Skin of body (tissue), 3 donors: ENCODE measurements at places on chromosomes 12 and 14.
A peak's percentile ranks its signal among the peaks of the same experiment; 100 is the strongest.

- no peak for DNase-seq
These were observed 13.6 kb upstream of the GSG1 start for GRCh38 chr12:13117029-13117428.

- DNase-seq = no peak
These were observed 2.6 kb upstream of the PRKD1 start for GRCh38 chr14:29930283-29930682.

GRCh38 chr14:85596562-85596961 is 66.6 kb downstream of the FLRT2 start:
- DNase-seq = no peak

DNA sequence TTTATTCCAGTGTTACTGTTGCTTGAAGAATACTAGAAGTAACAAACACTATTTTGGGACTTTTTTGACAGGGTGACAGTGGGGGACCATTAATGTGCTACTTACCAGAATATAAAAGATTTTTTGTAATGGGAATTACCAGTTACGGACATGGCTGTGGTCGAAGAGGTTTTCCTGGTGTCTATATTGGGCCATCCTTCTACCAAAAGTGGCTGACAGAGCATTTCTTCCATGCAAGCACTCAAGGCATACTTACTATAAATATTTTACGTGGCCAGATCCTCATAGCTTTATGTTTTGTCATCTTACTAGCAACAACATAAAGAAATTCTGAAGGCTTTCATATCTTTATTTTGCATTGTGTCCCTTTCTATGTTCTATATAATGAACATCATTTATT is 44.5 kb downstream of the TMPRSS12 start:
- no peak for DNase-seq

- no peak for DNase-seq
These were observed 43.4 kb upstream of the LIMA1 start for GRCh38 chr12:50326590-50327284.

- no peak for DNase-seq
These were observed 161.7 kb downstream of the BTG1 start for GRCh38 chr12:91983935-91984334.

GRCh38 chr14:22689199-22689598 is 45.0 kb upstream of the OR6J1 start:
- no peak for DNase-seq

DNA sequence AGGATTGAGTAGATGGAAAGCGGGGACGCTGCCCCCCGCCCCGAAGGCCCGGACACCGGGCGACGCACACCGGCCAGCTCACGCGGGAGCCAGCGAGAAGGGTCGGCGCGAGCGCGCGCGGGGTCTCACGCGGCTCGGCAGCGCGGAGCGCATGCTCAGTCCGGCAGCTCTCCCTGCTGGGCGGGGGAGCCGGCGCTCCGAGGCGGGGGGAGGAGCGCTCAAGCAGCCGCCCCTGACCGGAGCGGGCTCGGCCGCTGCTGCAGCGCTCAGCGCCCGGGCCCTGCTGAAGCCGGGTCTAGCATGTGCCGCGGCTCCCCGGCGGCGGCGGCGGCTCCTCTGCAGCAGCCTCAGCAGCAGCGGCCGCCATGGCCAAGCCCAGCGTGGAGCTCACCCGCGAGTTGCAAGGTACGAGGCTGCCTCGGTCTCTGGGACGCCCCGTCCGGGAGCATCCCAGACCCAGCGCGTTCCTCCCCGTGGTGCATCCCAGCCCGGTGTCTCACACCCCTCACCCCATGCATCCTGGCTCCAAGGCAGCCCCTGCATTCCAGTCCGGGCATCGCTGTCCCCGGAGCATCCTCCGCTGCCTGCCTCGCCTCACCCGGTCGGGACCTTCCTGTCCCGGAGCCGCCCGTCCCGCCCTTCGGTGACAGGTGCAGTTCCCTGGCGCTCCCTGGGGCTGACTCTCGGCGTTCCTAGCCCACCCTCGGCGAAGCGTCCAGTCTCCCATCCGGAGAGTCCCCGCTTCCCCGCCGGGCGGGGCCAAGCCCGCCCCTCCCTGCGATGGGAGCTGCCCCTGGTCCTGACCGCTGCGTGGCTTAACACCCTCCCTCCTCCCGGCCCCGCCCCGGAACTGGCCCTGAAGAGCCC is at the start of gene CARMIL3:
TSS of gene CARMIL3 (plus strand) at position 221 of the 867 bp plus-strand sequence. CDS start at position 366, 145 bp downstream.
- DNase-seq = no peak

DNA sequence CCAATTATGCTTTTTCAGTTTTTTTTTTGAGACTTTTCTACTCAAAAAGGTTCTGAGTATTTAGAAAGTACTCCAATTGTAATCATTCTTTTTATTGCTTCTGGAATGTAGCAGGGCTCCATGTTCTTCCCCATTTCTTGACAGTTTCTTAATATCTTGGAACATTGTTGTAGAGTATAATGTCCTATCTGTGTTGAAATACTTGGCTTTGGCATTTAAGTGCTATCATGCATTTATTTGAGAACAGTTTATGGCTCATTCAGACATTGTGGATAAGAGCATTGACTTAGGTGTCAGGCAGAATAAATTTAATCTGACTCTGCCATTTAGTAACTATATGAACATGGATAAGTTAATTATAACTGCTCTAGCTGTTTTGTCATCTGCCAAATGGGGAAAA is 28.3 kb downstream of the ADIPOR2 start:
- peak; percentile 36 for DNase-seq

DNA sequence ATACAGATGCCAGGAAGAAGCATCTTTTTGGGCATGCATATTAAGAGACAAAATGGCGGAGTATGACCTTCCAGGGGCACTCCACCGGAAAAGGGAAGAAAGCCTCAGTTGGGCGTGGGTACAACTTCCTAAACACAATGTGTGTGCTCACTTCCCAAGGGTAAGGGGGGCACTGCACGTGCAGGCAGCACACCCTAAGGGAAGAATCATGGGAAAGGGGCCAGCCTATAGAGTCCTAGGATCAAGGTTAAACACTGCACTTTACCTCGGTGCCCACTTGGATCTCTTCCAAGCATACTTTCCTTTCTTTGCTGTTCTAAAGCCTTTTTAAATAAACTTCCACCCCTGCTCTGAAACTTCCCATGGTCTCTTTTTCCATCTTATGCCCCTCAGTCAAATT is 14.8 kb downstream of the OR6J1 start:
- DNase-seq = no peak

DNA sequence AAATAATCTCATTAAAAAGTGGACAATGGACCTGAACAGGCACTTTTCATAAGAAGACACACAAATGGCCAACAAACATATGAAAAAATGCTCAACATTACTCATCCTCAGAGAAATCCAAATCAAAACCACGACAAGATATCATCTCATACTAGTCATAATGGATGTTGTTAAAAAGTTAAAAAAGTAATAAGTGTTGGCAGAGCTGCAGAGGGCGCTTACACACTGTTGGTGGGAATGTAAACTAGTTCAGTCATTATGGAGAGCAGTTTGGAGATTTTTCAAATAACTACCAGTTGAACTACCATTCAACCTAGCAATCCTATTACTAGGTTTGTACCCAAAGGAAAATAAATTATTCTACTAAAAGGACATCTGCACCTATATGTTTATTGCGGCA is 47.2 kb downstream of the FOXG1 start:
- DNase-seq = no peak

DNA sequence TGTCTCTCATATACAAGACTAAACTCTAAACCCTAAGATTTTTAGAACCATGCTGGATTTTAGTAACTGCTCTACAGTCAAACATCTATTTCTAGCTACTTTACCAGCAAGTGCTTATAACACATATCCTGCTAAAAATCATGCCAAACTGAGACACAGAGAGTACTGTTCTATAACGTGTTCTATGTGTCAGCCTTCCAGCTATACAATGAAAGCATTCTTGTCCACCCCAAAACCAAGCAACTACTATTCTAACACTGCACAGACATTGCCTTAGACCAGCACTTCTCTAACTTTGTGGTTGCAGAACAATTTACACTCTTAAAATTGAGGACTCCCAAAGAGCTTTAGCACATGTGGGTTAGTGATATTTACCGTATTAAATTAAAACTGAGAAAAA is 85.7 kb downstream of the SPPL3 start:
- DNase-seq = peak; percentile 15

- DNase-seq = no peak
These were observed 210.3 kb downstream of the TMTC2 start for GRCh38 chr12:82896979-82897378.

GRCh38 chr14:83473416-83474235 is 1940.0 kb upstream of the SEL1L start:
- no peak for DNase-seq

GRCh38 chr12:94831081-94831751 is 172.3 kb downstream of the NDUFA12 start:
- DNase-seq = no peak

DNA sequence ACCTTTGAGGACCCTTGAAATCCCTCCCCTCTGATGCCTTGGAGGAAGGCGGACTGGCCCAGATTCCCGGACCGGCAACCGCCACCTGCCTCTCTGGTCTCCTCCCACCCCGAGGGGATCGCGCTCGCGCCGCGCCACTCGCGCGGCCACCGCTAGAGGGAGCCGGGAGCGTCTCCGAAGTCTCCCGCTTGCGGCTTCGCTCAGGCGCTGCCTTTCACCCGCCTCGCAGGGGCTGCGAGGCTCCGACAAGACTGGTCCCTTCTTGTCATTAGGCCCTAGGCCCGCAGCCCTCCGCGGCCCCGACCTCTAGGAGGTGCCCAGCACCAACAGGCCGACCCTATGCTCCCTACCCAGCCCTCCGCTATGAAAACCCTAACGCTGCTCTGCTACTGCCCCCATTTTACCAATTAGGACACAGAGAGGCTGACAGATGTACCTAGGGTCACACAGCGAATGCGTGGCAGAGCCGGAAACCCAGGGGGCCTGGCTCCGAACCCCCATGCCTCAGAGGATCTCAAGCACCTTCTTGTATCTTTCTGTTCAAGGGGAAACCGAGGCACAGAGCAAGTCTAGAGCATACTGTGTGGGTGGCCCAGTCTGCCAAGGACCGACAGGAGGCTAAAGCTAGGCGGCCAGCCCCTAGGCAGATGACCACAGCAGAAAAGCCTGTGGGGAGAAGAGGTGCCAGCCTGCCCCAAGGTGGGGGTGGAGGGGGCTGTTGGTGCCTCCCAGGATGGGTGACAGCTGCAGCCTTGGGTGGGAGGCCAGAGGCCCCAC is 21.4 kb upstream of the VSX2 start:
- DNase-seq = peak; percentile 10

GRCh38 chr14:59331217-59331616 is 134.0 kb downstream of the GPR135 start:
- no peak for DNase-seq

DNA sequence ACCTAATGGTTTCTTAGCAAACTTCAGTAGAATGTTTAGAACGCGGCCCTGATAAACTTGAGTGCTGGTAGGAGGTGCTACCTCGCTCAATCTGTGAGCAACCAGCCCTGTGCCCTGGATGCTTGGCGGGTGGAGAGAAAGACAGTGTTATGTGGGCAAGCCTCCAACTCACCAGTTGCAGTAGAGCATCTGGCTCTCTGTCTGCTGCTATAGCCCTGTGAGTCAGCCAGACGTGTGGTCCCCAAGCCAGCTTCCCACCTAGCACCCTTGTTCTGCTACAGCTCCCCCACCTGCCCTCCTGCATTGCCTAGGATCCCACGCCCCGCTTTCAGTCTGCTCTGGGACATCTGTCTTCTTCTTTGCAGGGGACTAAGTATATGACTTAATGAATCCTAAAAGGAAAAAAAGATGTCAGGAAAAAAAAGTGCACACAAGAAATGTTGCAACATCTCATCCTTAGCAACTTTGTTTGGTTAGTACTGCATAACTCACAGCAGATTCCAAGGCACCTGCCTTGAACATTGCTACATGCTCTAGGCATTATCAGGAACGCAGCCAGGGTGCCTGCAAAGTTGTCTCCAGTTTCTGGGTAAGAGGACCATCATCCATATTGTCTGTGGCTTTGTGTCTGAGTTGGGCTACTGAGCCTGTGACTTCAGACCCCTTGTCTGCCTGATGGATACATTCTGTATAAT is 13.6 kb downstream of the SNRNP35 start:
- DNase-seq = no peak

GRCh38 chr14:54834727-54835126 is 67.9 kb downstream of the GCH1 start:
- no peak for DNase-seq

DNA sequence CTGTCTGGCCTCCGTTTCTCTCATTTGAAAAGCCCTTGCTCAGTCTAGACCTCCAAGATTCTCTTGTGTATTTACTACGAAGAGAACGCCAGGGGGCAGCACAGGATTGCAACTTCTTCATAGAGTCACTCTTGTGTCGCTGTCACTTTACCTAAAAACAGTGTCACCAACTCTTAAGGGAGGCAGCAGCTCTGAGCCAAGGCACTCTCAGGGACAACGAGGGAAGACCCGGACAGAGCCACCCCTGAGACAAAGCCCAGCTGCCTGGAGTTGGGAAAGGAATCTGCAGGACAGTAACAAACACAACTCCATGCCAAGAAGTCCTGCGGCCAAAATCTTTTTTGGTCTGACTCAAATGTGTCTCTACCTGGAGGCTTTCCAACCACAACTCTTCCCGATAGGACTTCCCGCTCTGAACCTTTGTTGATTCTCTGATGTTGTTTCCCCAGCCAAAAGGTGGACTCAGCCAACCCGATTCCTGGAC is 9.6 kb upstream of the RPAP3 start:
- DNase-seq = peak; percentile 83

- no peak for DNase-seq
These were observed 30.4 kb upstream of the CHGA start for GRCh38 chr14:92892589-92892988.

DNA sequence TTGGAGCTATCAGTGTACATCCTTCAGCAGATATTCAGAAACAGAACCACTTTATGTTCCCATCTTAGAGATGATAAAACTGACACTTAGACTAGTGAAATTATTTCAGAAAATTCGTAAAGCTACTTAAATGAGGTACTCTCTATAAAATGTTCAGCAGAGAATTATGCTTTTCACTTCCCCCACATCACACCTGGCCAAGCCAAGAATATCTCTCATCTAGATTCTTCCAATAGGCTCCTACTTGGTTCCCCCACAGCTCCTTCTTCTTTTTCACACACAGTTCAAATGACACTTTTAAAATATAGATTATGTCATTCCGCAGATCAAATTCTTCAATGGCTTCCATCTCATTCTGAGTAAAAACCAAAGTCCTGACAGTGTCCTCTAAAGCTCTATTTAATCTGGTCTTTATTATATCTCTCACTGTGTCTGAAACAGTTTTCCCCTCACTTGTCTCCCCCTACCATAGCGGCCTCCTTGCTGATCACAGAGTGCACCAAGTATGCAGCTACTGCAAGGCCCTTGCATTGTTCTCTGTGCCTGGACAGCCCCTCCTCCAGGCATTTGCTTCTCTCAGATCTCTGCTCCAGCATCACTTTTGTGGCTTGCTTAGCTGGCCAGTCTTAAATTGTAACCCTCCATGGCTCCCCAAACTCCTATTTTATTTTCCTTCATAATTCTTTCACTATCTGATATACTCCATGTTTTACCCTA is 736.8 kb upstream of the USP15 start:
- no peak for DNase-seq

DNA sequence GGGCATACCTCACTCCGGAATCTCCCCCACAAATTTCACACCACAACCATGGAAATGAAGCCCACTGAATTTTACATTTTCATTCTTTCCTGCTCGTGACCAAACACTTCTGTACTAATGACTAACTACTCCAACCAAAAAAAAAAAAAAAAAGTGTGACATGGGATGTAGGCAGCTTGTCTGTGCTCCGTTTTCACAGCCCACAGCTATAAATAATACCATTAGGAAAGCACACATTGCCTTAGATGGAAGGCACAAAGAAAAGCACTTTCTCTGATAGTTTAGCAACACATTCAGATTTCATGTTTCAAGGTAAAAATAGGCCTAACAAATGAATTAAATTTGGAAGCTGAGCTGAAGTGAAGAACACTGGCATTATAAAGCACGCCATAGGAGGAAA is 42.5 kb downstream of the DUSP6 start:
- DNase-seq = no peak
